ENCODE measurements at places on chromosomes 6 and 20.

- no peak overlapping the region for H3K27ac ChIP-seq
- no peaks in the 10 kb centered on the region for H3K4me1 ChIP-seq
- H3K36me3 ChIP-seq = no peaks in the 10 kb centered on the region
- DNase-seq = no peak
- H3K27me3 ChIP-seq = peaks cover 17% of the 10 kb centered on the region
- no peak overlapping the region for H3K4me3 ChIP-seq
These were observed 7.8 kb downstream of the PAK5 start for GRCh38 chr20:9831032-9831431.

- H3K27me3 ChIP-seq = peaks cover 4% of the 10 kb centered on the region
- H3K4me3 ChIP-seq = no peak overlapping the region
- peaks cover 39% of the 10 kb centered on the region for H3K4me1 ChIP-seq
- no peaks in the 10 kb centered on the region for H3K36me3 ChIP-seq
These were observed 299.1 kb upstream of the PRDM1 start for GRCh38 chr6:105786890-105787655.

DNA sequence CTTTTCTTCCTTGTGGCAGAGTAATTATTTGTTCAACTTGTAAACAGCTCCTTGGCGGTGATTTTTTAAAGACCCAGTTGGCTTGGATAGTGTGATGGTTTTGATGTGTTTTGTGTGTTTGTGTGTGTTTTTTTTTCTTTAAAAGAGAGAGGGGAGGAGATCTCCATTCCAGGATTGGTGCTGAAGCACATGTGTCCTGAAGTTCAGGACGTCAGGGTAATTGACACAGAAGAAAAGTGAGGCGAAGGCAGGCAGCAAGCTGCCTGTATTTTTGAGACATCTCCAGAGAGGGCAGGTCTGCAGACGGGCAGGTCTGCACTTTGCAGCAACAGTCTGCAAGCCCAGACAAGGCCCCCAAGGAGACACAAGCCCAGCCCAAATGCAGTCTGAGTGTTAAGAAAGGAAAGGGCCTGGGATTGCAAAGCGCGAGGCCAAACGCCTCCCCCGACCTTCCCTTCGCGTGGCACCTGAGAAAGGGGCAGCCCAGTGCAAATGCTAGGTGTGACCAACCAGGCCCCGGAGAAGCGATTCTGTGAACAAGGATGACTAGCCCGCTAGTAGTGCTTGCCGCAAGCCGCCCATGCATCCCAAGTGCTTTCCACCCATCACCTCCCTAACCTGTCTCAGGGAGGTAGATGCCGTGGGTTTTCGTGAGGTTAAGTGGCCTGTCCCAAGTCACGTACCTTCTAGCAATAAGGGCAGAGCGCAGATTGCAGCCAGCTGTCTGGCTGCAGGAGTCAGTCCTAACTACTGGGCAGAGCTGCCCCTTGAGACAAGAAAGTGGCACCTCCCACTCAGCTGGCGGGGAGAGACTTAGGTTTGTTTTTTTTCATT lies 230.5 kb downstream of the ZMYND8 start:
- peaks cover 39% of the 10 kb centered on the region for H3K4me1 ChIP-seq
- H3K4me3 ChIP-seq = no peak overlapping the region
- peak overlapping the region; percentile 61 for H3K27ac ChIP-seq
- H3K36me3 ChIP-seq = no peaks in the 10 kb centered on the region
- no peaks in the 10 kb centered on the region for H3K27me3 ChIP-seq
- no peak for DNase-seq

DNA sequence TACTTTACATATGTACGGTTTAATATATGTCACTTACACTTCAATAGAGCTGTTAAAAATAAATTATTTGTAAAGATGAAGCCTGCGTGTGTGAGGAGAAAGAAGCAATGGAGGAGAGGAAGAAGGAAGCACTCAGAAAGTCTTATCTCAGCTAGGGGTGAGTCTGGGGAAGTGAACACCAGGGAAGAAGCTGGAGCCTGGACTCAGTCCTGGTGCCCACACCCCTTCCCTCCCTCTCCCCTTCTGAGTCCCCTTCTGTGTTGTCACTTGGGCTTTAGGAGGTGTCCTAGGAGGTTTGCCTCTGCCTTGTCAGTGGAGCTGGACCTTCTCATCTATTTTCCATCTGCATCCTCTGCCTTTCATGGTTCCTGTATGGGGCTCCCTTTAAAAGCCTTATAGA lies 1.9 kb downstream of the SIRPB2 start:
- H3K4me1 ChIP-seq = peaks cover 6% of the 10 kb centered on the region
- DNase-seq = no peak
- no peak overlapping the region for H3K4me3 ChIP-seq
- H3K27ac ChIP-seq = no peak overlapping the region
- peaks cover 75% of the 10 kb centered on the region for H3K27me3 ChIP-seq

GRCh38 chr6:17964633-17965032 lies 22.8 kb downstream of the KIF13A start:
- H3K4me3 ChIP-seq = no peak overlapping the region
- H3K27ac ChIP-seq = no peak overlapping the region
- no peak for DNase-seq
- peaks cover 3% of the 10 kb centered on the region for H3K27me3 ChIP-seq
- H3K4me1 ChIP-seq = peaks cover 8% of the 10 kb centered on the region

GRCh38 chr6:23875006-23875405 lies 251.0 kb upstream of the NRSN1 start:
- H3K36me3 ChIP-seq = no peaks in the 10 kb centered on the region
- H3K4me1 ChIP-seq = no peaks in the 10 kb centered on the region
- DNase-seq = no peak
- no peak overlapping the region for H3K4me3 ChIP-seq

- H3K27me3 ChIP-seq = no peaks in the 10 kb centered on the region
- DNase-seq = no peak
- H3K4me3 ChIP-seq = no peak overlapping the region
- H3K36me3 ChIP-seq = peaks cover 29% of the 10 kb centered on the region
- H3K27ac ChIP-seq = no peak overlapping the region
These were observed 72.5 kb downstream of the MAN1A1 start for GRCh38 chr6:119277052-119277451.

- H3K4me3 ChIP-seq = no peak overlapping the region
- peak overlapping the region; percentile 54 for H3K27ac ChIP-seq
- no peak for DNase-seq
- H3K27me3 ChIP-seq = peaks cover 3% of the 10 kb centered on the region
- peaks cover 53% of the 10 kb centered on the region for H3K4me1 ChIP-seq
These were observed 28.3 kb downstream of the PREX1 start for GRCh38 chr20:48799328-48800105.

DNA sequence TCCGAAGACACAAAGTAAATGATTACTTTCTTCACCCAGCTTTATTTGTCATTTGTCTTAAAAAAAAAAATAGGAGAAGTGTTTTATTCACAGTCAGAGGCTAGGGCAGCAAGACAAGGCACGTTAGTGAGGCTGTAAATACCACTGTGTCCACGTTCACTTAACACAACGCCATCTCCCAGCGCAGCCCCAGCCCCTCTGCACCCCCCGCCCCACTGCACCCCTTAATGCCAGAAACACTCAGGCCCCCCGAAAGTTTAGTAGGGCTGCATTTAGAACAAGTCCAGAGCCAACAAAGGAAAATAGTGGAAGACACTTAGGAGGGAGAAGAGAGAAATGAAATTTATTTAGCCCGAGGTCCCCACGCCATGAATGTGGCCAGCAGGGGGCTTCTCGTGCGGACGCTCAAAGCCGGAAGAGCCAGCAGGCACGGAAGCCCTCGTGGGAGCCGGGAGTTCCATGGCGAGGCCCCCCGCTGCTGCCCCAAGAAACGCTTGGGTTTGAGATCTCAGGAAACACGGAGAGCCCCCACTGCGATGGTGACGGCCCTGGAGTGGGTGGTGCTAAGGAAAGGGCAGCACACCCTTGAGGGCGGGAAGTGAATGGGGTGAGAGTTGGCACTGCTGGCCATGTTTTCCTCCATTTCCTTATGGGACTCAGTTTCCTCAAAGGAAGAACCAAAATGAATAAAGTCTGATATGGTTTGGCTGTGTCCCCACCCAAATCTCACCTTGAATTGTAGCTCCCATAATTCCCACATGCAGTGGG lies 50.2 kb downstream of the IYD start:
- H3K36me3 ChIP-seq = peaks cover 13% of the 10 kb centered on the region
- peak overlapping the region; percentile 51 for H3K4me3 ChIP-seq
- peaks cover 33% of the 10 kb centered on the region for H3K27me3 ChIP-seq
- peaks cover 18% of the 10 kb centered on the region for H3K4me1 ChIP-seq
- DNase-seq = peak; percentile 66

GRCh38 chr6:16408766-16409165 lies 170.4 kb downstream of the GMPR start:
- peaks cover 6% of the 10 kb centered on the region for H3K27me3 ChIP-seq
- H3K4me3 ChIP-seq = no peak overlapping the region
- no peak overlapping the region for H3K27ac ChIP-seq

DNA sequence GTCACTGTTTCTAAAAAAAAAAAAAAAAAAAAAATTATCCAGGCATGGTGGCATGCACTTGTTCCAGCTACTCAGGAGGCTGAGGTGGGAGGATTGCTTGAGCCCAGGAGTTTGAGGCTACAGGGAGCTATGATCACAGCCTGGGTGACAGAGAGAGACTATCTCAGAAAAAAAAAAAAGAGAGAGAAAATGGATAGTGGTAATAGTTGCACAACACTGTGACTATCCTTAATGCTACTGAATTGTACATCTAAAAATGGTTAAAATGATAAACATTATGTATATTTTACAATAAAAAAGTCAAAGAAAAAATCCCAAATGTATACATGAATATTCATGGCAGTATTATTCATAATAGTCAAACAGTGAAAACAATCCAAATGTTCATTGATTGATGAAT lies 23.0 kb downstream of the FERMT1 start:
- no peak overlapping the region for H3K4me3 ChIP-seq
- H3K36me3 ChIP-seq = no peaks in the 10 kb centered on the region
- H3K4me1 ChIP-seq = peaks cover 4% of the 10 kb centered on the region
- H3K27me3 ChIP-seq = peaks cover 8% of the 10 kb centered on the region
- H3K27ac ChIP-seq = no peak overlapping the region

GRCh38 chr6:49464691-49465090 lies 1.5 kb downstream of the CENPQ start:
- DNase-seq = no peak
- peaks cover 30% of the 10 kb centered on the region for H3K4me1 ChIP-seq

DNA sequence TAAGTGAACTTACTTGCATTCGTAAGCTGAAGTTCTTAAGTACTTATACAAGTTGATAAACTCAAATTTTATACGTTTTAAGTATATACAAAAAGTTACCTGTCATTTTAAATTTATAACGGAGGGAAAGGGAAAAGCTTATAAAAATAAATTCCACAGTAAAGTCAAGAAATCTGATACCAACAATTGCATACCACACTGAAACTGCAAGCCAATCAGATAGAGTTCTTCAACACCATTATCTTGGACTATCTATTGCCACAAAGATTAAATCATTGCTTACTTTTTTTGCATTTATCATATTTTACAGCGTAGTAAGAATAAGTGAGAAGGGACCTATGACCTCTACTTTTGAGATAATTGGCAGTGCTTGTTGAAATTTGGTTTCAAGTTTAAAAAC lies 386.7 kb downstream of the TFAP2A start:
- H3K36me3 ChIP-seq = no peaks in the 10 kb centered on the region
- peaks cover 4% of the 10 kb centered on the region for H3K4me1 ChIP-seq
- DNase-seq = no peak
- H3K4me3 ChIP-seq = no peak overlapping the region
- H3K27me3 ChIP-seq = peaks cover 3% of the 10 kb centered on the region

GRCh38 chr6:137472641-137473137 lies 21.5 kb downstream of the OLIG3 start:
- H3K27me3 ChIP-seq = peaks cover 9% of the 10 kb centered on the region
- DNase-seq = no peak
- peaks cover 24% of the 10 kb centered on the region for H3K4me1 ChIP-seq
- no peak overlapping the region for H3K4me3 ChIP-seq
- H3K27ac ChIP-seq = no peak overlapping the region
- no peaks in the 10 kb centered on the region for H3K36me3 ChIP-seq

DNA sequence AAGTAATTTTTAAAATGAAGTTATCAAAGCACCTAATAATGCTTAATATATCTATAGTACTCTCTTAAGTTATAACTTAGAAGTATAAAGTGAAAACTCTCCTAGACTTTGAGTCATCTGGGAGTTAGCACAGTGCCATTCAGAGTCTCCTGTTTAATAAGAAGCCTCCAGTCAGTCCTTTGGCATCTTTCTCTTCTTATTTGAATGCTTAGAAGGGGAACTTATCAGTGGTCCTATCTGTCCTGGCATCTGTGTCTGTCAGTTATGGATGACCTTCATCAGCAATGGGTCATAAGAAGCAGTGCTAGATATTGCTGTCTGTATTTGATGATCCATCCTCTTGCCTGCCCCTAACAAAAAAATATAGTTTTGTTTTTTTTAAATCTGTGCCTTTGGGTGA lies 15.2 kb downstream of the TMEM200A start:
- H3K4me1 ChIP-seq = no peaks in the 10 kb centered on the region
- no peaks in the 10 kb centered on the region for H3K36me3 ChIP-seq
- H3K27me3 ChIP-seq = peaks cover 10% of the 10 kb centered on the region
- no peak overlapping the region for H3K4me3 ChIP-seq
- H3K27ac ChIP-seq = no peak overlapping the region
- DNase-seq = no peak

Measured in nephron progenitor cell (in vitro differentiated cells).